ENCODE measurements at places on chromosomes 7 and 10.
A peak's percentile ranks its signal among the peaks of the same experiment; 100 is the strongest.

DNA sequence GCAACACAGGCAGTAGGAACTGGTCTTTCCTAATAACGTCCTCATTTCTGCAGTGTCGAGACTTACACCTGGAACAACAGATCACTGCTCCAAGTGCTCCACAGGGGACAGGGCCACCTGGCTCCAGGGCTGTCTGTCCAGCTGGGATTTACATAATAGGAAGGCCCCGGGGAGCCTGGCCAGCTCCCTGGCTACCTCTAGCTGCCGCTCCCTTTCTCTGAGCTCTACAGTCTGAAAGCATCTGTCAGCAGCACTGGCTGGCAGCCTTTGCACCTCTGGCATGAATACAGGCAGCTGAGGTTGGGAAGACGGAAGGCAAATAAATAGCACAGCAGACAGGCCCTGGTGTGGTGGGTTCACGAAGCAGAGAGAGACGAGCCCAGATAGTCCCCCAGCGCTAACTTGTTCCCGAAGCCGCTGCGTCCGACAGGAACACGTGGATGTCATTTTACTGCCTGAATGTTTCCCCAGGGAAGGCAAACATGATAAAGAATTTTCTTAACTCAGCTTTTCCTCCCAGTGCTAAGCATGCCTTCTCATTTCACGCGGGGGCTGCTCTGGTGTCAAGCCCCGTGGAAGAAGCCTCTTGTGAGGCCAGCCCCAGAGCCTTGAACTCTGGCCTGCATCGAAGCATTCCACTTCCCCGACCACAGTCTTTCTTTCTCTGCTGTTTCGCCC, 105.4 kb downstream of the ITIH5 start:
- DNase-seq: no peak

GRCh38 chr10:77104459-77104980, 533.1 kb downstream of the KCNMA1 start:
- peak; percentile 90 for DNase-seq

- DNase-seq: no peak
Observed at GRCh38 chr7:87127019-87127418, 25.2 kb upstream of the DMTF1 start.

- no peak for DNase-seq
Observed at GRCh38 chr7:2052657-2053048, 180.1 kb downstream of the MAD1L1 start.

DNA sequence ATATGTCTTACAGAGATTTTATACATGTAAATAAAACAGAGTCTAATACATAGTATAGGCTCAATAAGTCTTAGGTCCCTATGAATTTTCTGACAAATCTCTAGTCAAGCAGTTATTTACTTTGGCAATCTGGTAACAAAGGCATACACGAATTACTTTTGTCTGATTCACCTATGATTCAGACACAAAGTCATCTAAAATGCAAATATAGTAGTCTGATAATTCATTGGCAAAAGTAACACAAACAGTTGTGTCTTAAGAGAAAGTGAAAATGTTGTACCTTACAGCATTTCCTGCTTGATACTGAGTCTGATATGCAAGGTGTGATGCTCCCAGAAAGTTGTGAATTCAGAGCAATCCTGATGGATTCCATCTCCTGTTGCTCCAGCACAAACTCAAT, 209.4 kb upstream of the PRSS1 start:
- peak; percentile 80 for DNase-seq

DNA sequence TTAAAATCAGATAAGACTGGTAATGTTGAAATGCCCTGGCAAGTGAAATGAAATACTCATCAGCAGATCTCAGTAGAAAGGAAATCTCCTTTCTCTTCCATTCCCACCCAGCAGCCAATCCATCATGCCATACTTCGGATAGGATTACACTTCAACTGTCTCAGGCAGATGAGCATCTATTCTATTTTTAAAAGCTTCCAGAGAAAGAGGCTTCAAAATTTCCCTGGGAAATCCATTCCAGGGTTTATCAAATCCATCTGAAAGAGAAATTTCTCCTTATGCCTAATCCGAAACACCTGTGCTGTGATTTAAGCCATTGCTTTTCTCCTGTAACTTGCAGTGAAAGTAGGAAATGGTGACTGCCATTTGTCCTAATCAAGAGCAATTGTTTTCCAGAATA, 60.4 kb upstream of the RAPGEF5 start:
- DNase-seq: no peak

DNA sequence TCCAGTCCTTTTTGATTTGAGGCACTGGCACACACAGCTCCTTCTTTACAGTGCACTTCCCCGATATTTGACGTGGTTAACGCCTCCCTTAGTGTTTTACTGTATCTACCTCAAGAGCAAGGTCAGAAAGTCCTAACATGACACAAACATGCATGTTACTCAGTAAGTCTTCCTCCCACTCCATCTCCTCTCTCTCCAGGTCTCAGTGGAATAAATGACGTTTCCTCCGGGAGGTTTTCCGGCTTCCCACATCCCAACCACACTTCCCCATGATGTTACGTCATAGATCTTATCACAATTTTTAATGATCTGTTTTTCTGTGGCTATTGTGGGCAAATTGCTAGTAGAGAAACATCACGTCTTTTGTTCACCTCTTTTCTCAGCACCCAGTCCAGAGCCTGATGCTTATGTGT, 165.7 kb downstream of the PTPN20 start:
- DNase-seq: peak; percentile 61

DNA sequence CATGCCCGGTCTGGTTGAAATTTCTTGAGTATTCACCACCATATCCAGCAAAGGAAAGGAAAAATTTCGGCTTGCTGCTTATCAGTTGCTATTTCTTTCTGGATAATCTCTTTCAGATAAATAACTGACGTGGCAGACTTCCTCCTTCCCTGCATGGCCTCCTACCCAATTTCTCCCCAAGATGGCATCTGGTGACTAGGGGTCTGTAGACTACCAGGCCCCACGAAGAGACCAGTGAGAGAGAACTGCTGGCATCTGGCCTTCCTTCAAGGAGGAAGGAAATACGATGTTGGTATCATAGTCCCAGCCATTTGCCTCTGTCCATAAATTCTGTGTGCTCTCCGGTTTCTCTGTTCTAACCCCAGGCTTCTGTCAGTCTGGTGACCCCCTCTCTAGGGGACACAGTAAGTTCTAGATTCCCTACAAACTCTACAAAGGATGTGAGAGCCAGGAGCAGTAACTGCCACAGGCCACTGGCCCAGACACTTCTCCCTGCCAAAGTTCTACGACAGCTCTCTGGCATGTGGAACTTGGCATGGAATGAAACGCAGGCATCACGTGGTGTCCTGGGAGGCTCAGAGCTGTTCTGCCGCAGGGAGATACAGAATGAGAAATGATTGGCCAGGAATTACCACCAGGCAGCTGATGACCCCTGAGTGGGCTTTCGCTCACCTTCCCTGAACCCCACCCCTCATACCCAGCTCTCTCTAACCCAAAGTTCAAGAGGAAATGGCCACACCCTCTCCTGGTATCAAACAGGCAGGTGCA, 30.0 kb upstream of the MSRB2 start:
- DNase-seq: peak; percentile 67

DNA sequence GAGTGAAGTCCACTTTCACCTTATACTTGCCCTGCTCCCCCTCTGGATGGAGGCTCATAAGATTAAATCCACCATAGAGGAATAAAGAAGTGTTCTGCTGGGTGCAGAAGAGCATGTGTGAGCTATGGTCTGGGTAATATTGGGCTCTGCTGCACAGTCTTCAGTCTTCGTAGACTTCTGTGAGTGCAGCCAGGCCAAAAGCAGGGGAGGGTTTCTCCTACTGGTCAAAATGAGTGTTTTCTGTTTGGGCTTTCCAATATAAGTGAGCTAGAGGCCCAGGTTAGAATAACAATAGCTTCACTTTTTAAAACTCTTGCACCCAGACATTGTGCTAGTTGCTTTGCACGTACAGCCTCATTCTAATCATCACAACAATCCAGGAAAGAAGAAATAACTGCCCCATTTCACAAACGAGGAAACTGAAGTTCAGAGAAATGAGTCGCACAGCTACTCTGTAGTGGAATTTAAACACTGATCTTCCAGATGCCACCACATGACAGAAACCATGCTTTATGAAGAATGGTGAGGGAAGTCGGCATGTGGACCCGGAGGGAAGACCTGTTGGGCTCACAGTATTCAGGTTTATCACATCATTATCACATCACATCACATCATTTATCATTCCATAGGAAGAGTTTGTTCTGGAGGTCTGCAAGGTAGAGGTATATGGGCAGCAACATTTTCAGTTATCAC, 23.8 kb upstream of the MSMB start:
- DNase-seq: no peak

DNA sequence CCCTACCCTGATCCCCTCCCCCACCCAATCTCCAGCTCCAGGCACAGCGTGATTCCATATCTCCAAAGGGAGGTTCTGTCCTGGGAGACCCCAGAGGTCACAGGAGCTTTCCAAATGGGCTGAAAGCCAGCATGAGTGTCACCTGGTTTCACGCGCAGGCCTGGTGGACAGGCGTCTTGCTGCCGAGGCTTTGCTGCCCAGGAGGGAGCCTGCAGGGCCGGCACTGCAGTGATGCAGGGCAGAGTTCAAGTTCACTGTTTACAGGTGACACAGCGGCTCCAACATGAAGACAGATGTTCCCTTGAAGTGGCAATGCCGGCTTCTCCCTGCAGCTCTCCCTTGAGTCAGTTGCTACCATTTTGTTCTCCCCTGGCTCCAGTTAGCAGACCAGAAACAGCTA, 104.3 kb downstream of the TCERG1L start:
- DNase-seq: no peak

DNA sequence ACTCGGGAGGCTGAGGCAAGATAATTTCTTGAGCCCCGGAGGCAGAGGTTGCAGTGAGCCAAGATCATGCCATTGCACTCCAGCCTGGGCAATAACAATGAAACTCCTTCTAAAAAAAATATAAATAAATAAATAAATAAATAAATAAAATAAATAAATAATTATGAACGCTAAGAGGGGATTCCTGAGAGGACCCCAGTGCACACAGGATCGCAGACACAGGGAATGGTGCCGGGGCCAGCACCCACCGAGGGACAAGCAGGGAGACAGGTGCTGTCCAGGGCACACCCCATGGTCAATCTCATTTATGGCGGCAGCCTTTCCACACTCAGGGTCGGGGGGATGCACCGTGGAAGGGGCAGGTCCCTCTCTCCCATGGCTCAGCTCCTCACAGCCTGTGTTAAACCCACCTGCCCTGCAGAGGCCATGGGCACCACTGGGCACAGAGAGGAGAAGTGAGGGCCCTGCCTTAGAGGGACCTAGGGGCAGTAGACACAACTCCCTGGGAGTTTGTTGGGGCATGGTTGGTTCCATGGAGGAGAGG, 2.2 kb upstream of the RAMP3 start:
- DNase-seq: no peak

- no peak for DNase-seq
Observed at GRCh38 chr7:117772421-117772820, 100.8 kb downstream of the CTTNBP2 start.

- DNase-seq: no peak
Observed at GRCh38 chr7:143455491-143455890, 12.2 kb downstream of the TAS2R60 start.

DNA sequence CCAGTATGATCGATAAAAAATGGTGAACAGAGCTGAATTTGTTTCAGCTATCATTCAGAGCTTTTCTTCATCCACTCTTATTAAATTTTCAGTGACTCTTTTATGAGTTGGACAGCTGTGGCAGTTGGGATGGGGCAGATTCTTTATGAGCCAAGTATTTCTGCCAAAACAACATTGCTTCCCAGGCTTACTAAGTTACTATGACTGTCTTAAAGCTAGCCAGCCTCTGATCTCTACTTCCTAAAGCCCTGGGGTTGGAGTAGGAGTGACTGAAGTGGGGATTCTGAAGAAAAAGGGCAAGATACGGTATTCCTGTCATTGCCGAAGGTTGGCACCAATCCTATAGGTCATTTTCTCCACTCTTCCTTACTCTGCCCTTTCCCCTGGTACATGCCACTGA, 12.7 kb downstream of the RPP30 start:
- peak; percentile 7 for DNase-seq

GRCh38 chr10:27568196-27569175, 64.4 kb downstream of the RAB18 start:
- peak; percentile 86 for DNase-seq

GRCh38 chr10:33327751-33328150, 6.7 kb downstream of the NRP1 start:
- DNase-seq: peak; percentile 40

GRCh38 chr7:73977619-73978618, 50.1 kb upstream of the ELN start:
- peak; percentile 56 for DNase-seq

DNA sequence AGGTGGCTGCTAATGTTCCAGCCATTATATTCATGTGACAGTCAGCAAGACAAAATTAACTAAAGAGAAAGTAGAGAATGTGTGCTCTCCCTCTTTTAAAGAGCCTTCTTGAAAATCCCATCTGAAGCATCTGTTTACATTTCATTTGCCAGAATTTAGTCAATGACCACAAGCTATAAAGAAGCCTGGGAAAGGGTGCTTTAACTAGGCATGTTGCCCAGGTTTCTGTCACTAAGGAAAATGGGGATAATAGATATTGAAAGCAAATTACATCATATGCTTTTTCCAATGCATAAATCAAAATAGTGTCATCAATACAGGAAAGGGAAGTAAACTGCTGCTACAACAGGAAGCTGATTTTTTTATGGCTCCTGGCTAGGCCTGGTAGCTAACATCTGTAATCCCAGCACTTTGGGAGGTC, 67.7 kb downstream of the ELAPOR2 start:
- peak; percentile 12 for DNase-seq

GRCh38 chr7:21067216-21067615, 280.5 kb upstream of the SP8 start:
- no peak for DNase-seq

GRCh38 chr10:132808383-132809231, 22.7 kb upstream of the NKX6-2 start:
- no peak for DNase-seq

DNA sequence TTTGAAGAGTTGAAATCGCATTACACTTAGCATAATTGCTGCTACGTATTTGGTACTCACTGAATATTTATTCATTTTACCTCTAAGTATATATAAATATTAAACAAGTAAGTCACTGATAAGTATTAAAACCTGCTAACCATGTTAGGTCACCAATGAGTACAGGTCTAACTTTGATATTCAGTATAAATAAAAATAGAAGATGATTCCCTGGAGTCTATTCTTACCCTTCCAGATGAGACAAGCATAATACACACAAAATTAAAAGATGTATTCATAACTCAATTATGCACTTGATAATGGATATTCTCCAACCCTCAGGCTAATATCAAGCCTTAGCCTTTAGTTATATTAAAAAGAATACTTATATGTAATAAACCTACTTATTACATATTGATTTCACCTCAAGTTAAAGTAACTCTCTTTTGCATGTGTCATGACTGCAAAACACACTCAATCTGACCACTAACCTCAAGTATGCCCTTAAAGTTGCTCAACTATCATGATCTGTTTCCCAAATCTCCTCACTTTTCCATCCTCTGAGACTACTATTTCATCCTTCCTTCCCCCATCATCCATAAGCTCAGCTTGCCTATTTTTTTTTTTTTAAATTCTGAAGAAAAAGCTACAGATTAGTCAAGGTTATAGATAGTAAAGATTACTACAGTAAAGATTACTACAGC, 46.8 kb downstream of the IPMK start:
- DNase-seq: peak; percentile 79

GRCh38 chr10:18377898-18378297, 237.7 kb downstream of the CACNB2 start:
- DNase-seq: no peak

- no peak for DNase-seq
Observed at GRCh38 chr10:78212786-78213175, 179.1 kb downstream of the RPS24 start.

Data from fibroblast of skin of right quadriceps (primary cell).